ENCODE measurements at places on chromosomes 16 and 17.

DNA sequence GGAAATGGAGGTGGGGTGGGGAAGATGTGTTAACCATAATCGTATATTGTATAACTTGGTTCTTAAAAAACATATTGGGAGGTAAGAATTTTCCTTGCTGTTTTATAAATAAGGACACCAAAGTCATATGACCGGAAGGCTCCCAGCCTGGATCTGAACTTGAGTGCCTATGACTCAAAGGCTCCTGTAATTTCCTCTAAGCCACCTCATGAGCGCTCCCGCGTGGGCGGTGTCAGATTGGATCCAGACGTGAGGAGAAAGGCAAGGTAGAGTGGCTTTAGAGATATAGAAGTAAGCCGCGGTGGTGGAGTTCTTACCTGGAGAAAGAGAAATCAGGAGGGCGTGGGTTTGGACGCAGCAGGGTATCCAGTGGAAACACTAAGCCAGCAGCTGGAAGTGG lies 196.2 kb upstream of the NLRP1 start:
- DNase-seq: no peak

DNA sequence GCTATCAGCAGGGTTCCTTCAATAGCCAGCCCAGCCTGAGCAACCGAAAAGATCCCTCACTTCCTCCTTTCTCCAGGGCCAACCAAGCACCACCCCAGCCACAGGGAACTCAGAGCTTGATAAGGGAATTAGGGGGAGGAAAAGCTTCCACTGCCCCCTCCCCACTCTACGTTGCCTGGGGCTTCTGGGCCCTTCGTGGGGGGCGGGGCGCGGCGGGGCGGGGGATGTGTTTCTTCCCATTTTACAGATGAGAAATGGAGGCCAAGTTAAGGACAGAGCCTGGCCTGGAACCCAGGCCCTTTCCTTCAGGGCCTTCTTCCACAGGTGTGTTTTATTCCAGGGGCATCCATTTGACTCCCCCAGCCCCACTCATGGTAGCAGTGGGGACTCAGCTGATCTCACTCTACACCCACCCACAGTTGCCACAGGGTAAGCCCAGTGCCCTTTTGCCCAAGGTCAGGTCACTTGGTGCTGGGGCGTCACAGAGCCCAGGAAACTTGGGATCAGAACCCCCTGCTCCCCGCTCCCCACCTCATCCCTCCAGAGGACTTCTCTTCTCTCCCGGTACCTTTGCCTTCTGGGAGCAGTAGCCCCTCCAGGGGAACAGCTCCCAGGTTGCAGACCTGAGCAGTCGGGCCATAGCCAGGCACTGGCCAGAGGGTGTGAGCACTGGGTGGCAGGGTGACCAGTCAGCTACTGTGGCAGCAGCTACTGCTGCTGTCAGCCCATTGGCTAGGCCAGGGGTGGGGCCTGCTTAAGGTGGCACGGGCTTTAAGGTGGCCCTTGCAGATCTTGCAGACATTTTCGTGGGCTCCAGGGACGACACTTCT lies at the start of gene LDHD:
LDHD (minus strand) TSS at position 700 of the 830 bp plus-strand sequence; CDS start at position 640, 60 bp downstream.
- DNase-seq: no peak

DNA sequence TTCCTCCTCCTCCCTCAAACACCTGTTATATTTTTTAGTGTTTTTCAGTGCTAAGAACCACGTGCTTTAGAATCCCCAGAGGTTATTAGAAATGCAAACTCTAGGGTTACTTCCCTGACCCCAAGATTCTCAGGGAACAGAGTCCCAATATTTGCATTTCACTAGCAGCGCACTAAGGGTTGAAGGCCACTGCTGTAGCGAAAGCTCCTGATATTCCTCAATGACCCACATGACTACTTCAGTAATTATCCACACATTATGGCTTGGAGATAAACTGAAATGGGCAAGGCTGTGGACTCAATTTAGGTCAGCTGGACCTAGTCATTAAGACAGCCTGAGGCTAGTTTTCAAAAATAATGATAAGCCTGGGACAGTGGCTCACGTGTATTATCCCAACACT lies 78.5 kb upstream of the BCAR1 start:
- DNase-seq: no peak

DNA sequence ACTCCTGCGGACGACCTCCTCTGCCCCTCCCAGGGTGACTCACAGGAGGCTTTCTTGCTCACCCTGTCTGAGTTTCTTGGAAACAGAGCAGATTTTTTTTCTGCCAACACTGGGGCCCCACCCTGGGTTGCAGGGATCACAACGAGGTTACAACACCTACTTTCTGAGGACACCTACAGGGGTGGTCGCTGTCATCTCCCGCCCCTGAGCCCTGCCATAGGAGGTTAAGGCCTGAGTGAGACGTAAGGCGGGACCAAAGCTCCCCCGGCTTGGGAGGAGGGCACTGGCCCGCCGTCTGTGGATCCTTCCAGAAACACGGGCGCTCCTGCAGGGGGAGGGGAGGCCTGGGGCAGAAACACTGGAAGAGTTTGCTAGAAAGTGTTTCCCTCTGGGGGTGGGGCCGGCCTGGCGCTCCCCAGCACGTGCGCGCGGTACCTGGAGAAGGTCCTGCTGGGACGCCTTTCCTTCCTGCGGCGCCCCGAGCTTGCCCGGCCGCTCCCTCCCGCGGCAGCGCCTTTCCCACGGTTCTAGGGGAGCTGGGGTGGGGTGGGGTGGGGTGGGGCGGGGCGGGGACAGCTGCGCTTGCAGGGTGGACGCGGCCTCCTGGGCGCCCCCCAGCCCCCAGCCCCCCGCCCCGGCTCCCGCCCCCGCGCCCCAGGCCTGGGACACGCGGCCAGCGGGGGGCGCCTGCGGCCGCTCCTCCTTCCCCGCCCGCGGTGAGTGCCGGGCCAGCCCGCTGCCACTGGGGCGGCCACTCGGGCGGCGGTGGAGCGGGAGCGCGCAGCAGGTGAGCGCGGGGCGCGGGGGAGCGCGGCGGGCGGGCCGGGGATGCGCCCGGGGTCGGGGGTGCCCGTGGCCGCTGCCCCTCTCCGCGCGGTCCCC lies 20.7 kb upstream of the ADCY7 start:
- no peak for DNase-seq

DNA sequence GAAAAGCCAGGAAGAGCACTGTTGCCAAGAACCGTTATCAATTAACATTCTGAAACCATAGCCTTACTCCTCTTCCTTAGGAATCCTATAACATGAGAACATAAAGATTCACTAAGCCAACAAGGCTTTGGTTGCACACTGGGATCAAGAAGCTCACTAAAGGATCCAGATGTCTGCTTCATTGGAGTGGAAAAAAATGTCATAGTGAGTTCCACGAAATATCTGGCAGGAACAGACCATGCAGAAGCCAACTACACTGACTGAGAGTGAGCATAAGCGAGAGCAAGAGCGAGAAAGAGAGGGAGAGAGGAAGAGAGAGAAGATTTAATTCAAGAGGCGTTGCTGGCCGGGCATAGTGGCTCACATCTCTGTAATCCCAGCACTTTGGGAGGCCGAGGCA lies 13.4 kb upstream of the MEIOC start:
- no peak for DNase-seq

DNA sequence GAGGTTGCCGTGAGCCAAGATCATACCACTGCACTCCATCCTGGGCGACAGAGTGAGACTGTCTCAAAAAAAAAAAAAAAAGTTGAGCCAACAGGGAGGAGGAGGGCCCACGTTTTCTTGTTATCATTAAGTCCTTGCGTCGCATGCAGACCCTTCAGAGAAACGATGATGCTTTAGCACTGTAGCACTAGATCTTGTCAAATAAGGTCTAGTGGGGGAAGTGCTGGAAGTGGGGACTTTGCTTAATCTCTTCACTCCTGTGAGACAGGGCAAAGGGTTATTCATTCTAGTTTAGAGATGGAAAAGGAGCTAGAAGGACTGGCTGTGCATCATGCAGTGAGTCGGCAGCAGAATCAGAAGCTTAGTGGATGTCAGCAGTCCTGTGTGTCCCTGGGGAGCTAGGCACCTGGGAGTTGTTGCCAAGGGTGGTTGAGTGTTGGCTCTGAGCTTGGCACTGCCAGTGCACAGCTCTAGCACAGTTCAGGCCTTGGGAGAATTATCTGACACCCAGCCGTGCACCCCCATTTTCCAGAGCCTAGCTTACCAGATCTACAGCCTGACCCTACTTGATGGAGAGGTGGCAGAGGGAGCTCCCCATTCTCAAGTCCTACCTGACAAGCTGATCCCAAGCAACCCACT lies 33.4 kb upstream of the TBX2 start:
- no peak for DNase-seq

DNA sequence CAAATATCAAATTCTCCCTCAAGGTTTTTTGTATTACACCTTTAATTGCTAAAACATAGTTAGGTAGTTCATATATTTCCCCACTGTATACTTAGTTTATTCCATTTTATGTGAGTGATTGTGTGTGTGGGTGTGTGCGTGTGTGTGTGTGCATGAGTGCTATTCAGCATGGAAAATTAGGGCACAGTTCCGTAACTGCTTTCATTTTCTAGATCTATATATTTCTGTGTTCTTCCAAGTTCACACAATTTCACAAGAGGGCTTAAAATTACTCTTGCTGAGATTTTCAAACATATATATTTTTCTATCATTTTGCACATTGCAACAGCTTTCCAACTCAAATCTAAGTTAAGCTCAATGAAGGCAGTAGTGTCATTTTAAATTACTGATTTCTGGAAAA lies 782.9 kb upstream of the SOX9 start:
- no peak for DNase-seq

DNA sequence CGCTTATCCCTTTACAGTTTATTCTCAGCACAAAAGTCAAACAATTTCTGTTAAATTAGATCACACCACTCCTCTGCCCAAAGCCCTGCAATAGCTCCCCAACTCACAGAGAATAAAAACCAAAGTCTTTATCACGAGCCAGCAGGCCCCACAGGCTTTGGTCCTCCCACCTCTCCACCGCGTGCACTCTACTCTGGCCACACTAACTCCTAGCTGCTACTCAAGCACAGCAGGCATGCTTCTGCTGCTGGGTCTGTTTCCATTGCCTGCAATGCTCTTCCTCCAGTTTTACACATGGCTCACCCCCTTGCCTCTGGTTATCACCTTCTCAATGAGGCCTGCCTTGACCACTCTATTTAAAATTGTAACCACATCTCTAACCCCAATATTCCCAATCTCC lies 27.6 kb downstream of the HELZ start:
- no peak for DNase-seq

GRCh38 chr16:14011846-14012245 lies 59.3 kb upstream of the MRTFB start:
- DNase-seq: no peak

GRCh38 chr16:82481455-82481854 lies 145.3 kb upstream of the CDH13 start:
- DNase-seq: no peak

DNA sequence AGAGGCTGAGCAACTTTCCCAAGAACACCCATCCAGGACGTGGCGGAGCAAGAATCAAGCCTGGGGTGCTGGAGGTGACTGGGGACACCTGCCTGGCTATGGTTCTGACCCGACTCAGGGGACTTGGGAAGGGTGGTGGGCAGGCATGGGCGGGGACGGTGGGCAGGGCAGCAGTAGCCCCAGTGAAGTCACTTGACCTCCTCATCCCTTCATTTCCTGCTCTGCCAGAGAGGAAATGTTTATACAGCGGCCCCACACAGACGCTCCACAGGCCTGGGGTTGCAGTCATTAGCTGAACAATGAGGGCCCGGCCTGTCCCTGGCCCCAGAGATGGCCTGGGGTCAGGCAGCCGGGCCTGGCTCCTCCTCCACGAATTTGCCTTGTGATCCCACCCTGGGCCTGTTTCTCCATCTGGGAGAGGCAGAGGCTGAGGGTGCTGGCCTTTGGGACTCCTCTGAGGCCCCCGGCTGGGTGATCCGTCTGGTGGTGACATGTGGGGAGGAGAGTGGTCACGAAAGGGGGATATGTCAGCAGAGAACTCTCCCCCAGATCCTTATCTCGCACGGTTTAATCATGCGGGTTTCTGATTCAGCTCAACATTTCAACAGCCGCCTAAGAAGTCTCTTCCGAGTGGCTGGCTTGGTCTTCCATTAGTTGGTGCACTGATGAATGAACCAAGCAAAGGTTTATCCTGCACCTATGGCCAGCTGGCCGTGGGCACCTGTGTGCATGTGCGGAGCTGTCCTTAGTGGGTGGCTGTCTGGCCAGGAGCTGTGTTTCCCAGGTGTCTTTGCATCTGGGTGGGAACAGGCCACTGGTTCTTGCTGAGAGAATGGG lies 175.9 kb downstream of the IRF8 start:
- DNase-seq: no peak

GRCh38 chr16:78444-79150 lies 572 bp downstream of the MPG start:
- no peak for DNase-seq

DNA sequence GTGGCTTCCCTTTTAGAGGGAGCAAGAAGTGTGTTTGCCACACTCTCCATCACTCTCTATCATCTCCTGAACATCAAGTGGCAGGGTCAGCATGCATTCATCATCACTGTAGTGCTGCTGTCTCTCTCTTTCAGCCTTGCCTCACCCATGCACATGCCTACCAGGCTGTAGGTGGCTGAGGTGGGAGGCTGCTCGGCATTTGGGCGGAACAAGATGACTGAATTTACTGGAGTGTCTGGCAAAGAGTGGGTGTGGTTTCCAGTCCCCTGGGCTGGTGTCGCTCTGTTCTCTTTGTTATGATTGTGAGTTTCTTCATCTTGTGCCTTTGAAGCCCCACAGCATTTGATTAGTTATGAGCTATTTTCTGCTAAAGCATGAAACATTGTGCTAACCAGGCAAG lies 541.9 kb upstream of the EEF2KMT start:
- no peak for DNase-seq

GRCh38 chr17:981292-981658 lies 1.7 kb upstream of the NXN start:
- DNase-seq: no peak

GRCh38 chr17:29929533-29930408 lies at the start of gene SSH2:
Gene SSH2 (minus strand): TSS chr17:29930228. CDS start chr17:29930000, 228 bp downstream.
- peak; percentile 79 for DNase-seq

DNA sequence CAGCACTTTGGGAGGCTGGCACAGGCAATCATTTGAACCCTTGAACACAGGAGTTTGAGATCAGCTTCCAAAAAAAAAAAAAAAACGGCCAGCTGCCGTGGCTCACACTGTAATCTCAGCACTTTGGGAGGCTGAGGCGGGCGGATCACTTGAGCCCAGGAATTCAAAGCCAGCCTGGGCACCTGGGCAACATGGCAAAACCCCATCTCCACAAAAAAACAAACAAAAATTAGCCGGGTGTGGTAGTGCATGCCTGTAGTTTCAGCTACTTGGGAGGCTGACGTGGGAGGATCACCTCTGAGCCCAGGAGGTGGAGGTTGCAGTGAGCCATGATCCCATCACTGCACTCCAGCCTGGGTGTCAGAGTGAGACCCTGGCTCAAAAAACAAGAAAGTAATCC lies 39.0 kb downstream of the GRB2 start:
- DNase-seq: no peak

GRCh38 chr17:7328840-7329373 lies at the start of gene NEURL4:
Gene NEURL4 (minus strand): TSS chr17:7329335. CDS start chr17:7329312, 23 bp downstream.
- no peak for DNase-seq

Data from NCI-H2029 treated with DMSO at 0.1 percent for 48 hours (cell line).